ENCODE measurements at places on chromosomes 7 and 10.
A peak's percentile ranks its signal among the peaks of the same experiment; 100 is the strongest.

GRCh38 chr7:95396136-95397032 is at the start of gene PON3:
TSS of gene PON3 (minus strand) at chr7:95396375. CDS start at chr7:95396350, 25 bp downstream.
- DNase-seq: peak; percentile 76

DNA sequence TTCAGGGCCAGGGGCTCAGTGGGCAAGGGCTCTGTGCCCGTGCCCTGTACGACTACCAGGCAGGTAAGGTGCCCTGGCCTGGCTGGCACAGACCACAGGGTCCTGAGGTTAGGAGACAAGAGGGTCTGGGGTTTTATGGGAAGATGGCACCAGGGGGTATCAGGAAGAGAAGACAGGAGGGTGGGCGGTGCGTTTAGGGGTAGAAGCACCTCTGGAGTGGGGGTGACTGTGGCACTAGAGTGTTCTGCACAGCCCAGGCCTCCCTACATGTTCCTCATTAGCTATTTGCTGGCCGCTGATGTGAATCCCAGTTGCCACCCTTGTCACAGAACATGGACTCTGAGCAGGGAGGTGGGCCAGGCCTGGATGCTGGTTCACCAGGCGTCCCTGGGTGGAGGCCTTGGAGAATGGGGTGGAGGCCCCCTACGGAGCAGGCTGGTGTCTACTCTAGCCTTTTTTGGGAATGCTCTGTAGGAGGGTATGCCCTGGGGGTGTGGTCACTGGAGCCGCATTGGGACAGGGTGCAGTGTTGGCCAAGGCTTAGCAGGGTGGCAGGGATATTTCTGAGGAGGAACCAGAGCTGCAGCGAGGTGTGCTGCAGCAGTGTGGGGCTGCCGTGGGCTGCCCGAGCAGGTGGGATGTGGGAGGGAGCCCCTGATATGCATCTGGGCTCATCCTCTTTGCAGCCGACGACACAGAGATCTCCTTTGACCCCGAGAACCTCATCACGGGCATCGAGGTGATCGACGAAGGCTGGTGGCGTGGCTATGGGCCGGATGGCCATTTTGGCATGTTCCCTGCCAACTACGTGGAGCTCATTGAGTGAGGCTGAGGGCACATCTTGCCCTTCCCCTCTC is 5.0 kb downstream of the PGAM2 start:
- no peak for DNase-seq

- no peak for DNase-seq
Measured at GRCh38 chr7:104928721-104929400, 85.1 kb upstream of the KMT2E start.

DNA sequence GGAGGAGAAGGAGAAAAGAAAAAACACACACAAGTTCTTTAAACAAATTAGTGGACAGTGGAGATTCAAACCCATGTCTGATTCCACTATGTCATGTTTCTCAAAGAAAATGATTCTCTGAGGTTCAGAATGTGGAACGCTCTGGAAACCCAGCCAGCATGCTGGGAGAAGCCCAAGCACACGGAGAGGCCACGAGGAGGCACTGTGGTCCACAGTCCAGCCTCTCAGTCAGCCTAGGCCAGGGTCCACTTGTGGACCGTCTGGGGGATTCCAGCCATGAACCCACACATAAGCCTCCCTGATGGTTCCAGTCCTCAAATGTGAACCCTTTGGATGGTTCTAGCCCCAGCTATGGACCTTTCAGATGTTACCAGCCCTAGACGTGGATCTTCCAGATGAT is 73.4 kb downstream of the CAV1 start:
- no peak for DNase-seq

DNA sequence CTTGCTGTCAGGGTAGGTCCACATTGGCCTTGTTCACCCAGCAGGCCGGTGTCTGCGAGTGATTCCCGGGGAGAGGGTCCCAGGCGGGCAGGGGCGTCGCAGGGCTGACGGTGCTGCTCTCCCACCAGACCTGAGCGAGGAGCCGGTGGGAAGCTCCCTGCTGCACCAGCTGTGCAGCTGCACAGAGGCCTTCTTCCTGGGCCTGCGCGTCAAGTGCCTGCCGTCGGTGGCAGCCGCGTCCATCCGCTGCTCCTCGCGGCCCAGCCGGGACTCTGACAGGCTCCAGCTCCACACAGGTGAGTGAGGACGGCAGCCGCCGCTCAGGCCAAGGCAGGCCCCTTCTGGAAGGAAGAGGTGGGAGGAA is 14.6 kb downstream of the AMZ1 start:
- DNase-seq: no peak

DNA sequence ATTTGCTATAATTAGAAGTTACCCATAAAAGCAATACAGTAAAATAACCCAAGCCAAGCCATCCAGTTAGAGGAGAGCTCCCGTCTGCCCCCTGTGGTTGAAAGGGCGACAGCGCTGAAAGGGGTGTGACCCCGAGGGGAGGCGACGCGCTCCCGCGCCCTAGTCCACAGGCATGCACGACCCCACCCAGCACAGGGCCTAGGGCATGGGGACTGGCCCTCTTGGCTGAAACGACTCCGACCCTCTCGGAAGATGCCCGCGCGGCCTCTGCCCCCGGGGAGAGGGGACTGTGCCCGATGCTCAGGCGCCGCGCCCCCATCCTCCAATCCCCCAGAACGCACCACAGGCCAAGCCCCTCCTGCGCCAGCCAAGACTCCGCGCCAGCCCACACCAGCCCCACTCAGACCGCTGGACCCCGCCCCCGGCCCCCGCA is 64.0 kb downstream of the CSGALNACT2 start:
- DNase-seq: no peak

- no peak for DNase-seq
Measured at GRCh38 chr10:100655760-100656421, 89.5 kb upstream of the PAX2 start.

DNA sequence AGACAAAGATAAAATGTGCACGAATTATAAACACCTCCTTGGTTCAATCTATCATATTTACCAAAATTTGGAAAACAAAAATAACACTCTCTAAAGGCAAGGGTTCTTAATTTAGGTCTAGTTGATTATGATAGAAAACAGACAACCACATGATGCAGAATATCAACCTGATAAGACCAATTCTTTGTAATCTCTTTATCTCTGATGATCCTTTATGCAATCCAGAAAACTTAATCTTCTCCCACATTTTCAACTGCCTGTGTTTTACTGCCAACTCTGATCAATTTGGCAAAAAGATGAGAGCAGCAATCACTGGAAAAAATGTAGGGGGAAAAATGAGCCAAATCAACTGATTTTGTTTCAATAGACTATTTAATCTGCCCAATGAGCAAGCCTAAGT is 148.5 kb downstream of the LRRN3 start:
- DNase-seq: no peak

GRCh38 chr10:11586170-11586569 is 25.3 kb downstream of the USP6NL start:
- no peak for DNase-seq

DNA sequence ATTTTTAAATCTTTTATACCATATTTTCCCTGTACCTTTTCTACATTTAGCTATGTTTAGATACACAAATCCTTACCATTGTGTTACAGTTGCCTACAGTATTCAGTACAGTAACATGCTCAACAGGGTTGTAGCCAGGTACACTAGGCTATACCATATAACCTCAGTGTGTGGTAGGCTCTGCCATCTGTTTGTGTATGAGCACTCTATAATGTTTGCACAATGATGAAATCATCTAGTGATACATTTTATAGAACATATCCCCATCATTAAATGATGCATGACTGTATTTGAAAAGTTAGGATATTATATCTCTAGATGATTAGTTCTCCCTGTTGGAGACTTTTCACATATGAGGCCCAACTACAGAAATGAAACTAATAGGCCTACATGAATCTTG is 188.6 kb downstream of the STK31 start:
- no peak for DNase-seq

- peak; percentile 20 for DNase-seq
Measured at GRCh38 chr10:112456533-112456932, 9.5 kb downstream of the VTI1A start.

All from HuH-7 (cell line).